ENCODE measurements at places on chromosomes 7 and 10. TPM values are rescaled to one million over a fixed set of nuclear protein-coding genes. Genes with fewer than 3 reads are reported as not detected.

DNA sequence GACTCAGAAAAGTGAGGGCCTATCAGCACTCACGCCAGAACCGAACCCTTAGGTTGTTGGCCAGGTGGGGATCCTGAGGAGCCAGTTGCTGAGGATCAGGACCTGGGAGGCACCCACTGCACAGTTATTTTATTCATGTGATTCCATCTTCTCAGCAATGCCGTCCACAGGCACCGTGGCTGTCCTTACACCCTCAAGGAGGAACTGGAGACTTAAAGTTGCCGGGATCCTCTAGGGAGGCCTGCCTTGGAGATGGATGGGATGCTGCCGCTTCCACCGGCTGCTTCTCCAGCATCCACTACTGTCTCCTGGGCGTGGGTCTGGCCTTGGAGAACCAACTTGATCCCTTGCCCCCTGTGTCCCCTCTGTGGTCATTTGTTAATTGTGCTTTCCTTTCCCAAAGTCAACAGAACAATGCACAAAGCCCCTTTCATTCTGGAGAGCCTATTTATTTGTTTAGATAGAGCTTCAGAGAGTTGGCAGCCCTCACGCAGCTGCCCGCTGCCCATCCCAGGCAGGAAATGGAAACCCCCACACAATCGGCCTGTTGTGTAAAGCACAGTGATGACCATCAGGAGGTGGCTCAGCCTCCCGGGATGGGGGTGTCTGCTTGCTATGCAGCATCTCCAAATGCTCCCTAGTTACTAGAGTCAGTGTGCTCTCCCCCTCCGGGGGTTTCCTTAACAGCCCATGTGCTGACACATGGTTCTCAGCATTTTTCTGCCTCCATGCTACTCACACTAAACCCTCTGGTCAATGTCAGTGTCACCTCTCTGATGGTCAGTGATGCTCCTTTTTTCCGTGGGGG, 52.9 kb upstream of the IGFBP3 start:
- no peaks in the 10 kb centered on the region for H3K36me3 ChIP-seq
- DNase-seq: no peak

GRCh38 chr10:43041422-43042342, 35.2 kb upstream of the RET start:
- no peak overlapping the region for H3K27ac ChIP-seq
- H3K4me1 ChIP-seq: no peaks in the 10 kb centered on the region
- DNase-seq: no peak
- H3K27me3 ChIP-seq: no peaks in the 10 kb centered on the region

DNA sequence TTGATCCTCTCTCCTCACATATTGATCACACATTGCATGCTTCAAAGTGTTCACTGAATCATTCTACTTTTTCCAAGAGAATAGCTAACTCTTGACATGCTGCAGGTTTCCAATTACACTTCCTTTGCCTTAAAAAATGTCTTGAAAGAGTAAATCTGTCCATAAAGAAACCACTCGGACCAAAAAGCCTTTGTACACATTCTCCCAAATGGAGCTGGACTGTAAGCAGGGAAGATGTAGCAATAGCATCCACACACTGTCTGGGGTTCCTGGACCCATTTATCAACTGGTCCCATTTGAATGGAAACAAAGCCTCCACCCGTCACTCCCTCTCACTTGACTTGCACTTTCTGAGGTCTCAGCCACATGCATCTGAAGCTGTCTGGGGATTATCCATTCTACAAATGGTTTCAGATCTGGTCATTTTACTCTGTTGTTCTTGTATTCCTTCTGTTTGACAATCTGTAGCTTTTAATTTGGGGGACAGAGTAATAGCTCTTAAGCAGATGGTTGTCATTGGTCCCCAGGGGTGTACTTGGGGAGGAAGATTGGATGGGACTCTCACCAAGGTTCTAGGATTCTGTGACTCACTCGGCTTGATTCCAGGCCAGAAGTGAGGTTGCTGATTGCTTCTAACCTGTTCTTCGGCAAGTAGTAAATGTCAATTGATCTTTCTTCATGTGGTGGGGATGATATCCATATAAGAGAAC, 203.5 kb downstream of the HIBADH start:
- H3K27ac ChIP-seq: no peak overlapping the region
- no peak overlapping the region for H3K4me3 ChIP-seq
- H3K36me3 ChIP-seq: no peaks in the 10 kb centered on the region
- H3K4me1 ChIP-seq: no peaks in the 10 kb centered on the region

DNA sequence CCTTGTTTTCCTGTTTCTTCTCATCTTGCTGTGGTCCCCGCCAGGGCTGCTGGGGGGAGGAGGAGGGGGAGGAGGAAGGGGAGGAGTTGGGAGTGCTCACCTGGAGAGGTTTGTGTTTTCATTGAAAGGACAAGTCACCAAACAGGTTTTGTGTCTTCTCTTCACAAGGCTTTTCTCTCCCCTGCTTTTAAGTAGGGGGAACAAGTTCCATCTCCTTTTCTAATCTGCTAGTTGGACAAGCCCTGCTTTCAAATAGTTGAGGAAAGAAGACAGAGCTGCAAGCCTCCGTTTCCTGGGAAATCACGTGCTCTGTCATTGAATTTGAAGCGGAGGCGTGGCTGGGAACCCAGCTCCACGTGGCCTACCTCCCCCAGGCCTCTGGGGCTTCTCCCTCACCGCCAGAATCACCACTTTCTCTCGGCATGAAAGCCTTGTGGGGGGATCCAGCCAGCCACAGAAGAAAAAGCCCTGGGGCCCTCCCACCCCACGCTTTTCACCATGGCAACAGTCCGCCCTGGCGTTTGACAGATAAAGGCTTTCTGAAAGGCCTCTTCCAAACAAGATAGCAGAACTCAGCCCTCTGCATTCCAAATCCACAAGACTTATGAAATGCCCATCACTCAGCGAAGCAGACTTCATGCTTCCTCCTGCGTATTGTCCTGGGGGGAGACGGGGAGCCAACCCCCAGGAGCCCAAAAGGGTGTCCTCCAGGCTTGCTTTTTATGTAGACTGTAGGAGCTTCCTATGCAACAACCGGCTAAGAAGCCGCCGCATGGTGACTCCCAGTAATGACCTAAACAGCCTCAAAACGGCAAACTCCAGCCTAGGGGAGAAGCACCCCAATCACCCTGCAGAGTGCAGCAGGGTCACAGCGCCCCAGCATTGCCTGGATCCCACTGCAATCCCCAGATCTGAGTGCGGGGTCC, 51.7 kb downstream of the PROSER2 start:
- H3K4me3 ChIP-seq: no peak overlapping the region
- H3K36me3 ChIP-seq: no peaks in the 10 kb centered on the region
- H3K27ac ChIP-seq: no peak overlapping the region
- DNase-seq: no peak
- H3K27me3 ChIP-seq: no peaks in the 10 kb centered on the region

GRCh38 chr7:131010717-131011431, 276.9 kb upstream of the KLF14 start:
- DNase-seq: no peak
- no peaks in the 10 kb centered on the region for H3K36me3 ChIP-seq
- peaks cover 92% of the 10 kb centered on the region for H3K4me1 ChIP-seq
- peak overlapping the region; percentile 29 for H3K27ac ChIP-seq
- no peaks in the 10 kb centered on the region for H3K27me3 ChIP-seq
- no peak overlapping the region for H3K4me3 ChIP-seq

GRCh38 chr10:119219871-119220270, 12.5 kb downstream of the GRK5 start:
- H3K27ac ChIP-seq: peak overlapping the region; percentile 86
- H3K27me3 ChIP-seq: no peaks in the 10 kb centered on the region
- no peaks in the 10 kb centered on the region for H3K36me3 ChIP-seq
- H3K4me1 ChIP-seq: peaks cover 98% of the 10 kb centered on the region
- DNase-seq: no peak

DNA sequence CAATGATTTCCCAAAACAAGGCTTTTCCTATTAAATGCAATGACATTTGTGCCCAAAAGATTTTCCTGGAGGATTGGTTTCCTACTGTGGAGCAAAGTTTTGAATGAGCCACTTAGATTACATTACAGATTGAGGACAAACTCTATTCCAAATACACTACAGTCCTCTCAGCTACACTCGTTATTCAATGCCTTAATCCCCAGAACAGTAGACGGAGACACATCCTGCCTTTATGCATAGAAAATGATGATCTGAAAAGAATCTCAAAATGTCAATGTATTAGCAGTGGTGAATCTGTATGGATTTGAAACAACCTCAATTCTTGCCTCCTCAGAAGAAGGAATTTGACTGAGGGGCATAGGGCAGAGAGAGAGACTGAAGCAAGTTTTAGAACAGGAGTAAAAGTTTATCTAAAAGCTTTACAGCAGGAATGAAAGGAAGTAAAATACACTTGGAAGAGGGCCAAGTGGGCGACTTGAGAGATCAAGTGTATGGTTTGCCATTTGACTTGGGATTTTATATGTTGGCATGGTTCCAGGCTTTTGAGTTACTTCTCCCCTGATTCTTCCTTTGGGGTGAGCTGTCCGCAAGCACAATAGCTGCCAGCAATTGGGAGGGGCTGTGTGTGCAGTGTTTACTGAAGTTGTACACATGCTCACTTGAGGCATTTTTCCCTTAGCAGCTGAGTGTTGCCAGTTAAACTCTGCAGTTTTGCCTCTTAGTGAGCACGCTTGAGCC, 891.9 kb upstream of the MBL2 start:
- no peak overlapping the region for H3K27ac ChIP-seq
- H3K27me3 ChIP-seq: no peaks in the 10 kb centered on the region
- no peaks in the 10 kb centered on the region for H3K36me3 ChIP-seq
- no peaks in the 10 kb centered on the region for H3K4me1 ChIP-seq
- no peak overlapping the region for H3K4me3 ChIP-seq

GRCh38 chr7:87067788-87068187, 8.3 kb upstream of the ELAPOR2 start:
- H3K27me3 ChIP-seq: no peaks in the 10 kb centered on the region
- no peaks in the 10 kb centered on the region for H3K4me1 ChIP-seq
- H3K27ac ChIP-seq: no peak overlapping the region
- no peaks in the 10 kb centered on the region for H3K36me3 ChIP-seq
- DNase-seq: no peak

- no peak overlapping the region for H3K27ac ChIP-seq
- no peaks in the 10 kb centered on the region for H3K36me3 ChIP-seq
- no peak for DNase-seq
- H3K4me1 ChIP-seq: no peaks in the 10 kb centered on the region
- no peaks in the 10 kb centered on the region for H3K27me3 ChIP-seq
Observed at GRCh38 chr10:25530306-25530705, 355.5 kb downstream of the GPR158 start.

GRCh38 chr10:96556003-96556402, 30.8 kb downstream of the TM9SF3 start:
- no peak overlapping the region for H3K27ac ChIP-seq
- DNase-seq: no peak
- no peak overlapping the region for H3K4me3 ChIP-seq
- H3K4me1 ChIP-seq: no peaks in the 10 kb centered on the region

DNA sequence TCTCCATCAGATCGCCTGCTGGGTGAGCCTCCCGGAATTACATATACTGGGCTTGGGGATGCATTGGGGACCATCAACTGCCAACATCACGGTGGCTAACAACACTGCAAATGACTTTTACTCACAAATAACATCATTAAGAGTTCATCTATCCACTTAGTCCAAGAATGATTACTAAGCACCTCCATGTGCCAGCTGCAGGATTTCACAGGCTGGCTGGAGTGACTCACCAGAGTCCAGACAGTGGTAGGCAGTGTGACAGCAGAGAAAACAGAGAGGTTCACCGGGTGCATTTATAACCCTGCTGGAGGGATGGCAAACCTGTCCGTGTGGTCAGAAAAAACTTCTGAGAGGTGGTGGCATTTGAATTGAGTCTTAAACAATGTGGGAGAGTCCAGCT, 3.2 kb upstream of the IGFBP3 start:
- no peak for DNase-seq
- no peaks in the 10 kb centered on the region for H3K27me3 ChIP-seq
- H3K27ac ChIP-seq: no peak overlapping the region
- H3K36me3 ChIP-seq: no peaks in the 10 kb centered on the region

GRCh38 chr7:32458025-32458424, 32.2 kb downstream of the LSM5 start:
- no peak overlapping the region for H3K4me3 ChIP-seq
- no peak overlapping the region for H3K27ac ChIP-seq
- H3K27me3 ChIP-seq: no peaks in the 10 kb centered on the region
- no peaks in the 10 kb centered on the region for H3K4me1 ChIP-seq

GARIN1A gene
- 0.81 TPM for total RNA-seq

ST8SIA6 gene
- total RNA-seq: 1.5 TPM

HOXA5 gene
- 0.35 TPM for total RNA-seq

REEP3 gene
- total RNA-seq: 75.0 TPM

PPP1R17 gene
- total RNA-seq: not detected

MYH16 gene
- not detected for total RNA-seq

SVIL gene
- total RNA-seq: 483 TPM

AMPH gene
- 5.9 TPM for total RNA-seq
